ENCODE measurements at places on chromosomes 6 and 20.

DNA sequence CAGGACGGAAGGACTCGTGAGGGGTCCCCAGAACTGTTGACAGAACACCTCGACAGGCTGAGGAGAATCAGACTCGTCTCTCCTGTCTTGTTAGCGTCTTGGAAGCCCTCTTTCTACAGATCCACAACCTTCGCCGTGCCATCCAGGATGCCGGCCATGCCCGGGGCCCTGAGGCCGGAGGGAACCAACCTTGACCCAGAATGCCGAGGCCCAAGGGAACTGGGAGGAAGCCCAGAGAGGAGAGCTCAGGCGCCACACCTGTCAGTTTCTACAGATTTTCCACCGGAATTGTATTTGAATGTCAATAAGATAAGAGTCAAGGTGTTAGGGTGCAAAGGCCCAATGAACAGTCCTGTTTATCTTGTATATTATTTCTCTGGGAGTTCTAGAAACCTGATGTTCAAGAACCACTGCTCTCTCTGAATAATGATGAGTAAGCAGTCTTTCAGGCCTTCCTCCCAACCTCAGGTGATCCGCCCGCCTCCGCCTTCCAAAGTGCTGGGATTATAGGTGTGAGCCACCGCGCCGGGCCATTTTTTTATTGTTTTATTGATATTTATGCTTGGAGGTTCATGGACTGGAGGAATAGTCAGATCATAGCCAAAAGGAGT, 799 bp upstream of the ME1 start:
- no peak for DNase-seq

DNA sequence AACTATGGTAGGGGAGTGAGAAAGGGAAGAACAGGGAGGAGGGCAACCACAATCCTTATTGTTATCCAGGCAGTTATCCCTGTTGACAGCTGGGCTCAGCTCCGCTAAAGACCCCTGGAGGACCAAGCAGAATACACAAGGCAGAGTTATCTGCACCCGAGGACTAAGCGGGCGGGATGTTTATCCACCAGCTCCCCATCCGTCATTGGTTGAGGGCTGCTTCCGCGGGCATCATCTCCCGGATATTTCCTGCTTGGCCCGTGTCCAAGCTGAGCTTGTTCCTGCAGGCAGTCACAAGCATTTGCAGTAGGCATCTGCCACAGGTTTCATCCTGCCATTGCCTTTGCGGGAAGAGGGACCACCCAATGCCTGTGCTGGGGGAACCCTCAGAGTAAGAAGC, 102.1 kb downstream of the DLGAP4 start:
- DNase-seq = no peak

DNA sequence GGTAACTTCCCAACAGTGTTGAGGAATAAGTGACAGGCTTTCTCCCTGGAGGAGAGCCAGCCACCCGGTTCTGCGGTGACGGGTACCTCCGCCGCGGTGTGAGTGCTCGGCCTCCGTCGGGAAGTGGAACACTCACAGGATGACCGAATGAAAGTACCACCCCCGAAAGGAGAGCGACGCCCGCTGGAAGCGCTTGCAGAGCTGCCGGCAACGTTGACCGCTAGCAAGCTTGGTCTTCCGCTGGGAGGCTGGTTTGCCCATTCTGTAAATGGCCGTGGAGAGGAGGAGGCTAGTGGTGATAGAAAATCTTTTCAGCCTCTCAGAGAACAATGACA, 614 bp upstream of the TMEM242 start:
- no peak for DNase-seq

DNA sequence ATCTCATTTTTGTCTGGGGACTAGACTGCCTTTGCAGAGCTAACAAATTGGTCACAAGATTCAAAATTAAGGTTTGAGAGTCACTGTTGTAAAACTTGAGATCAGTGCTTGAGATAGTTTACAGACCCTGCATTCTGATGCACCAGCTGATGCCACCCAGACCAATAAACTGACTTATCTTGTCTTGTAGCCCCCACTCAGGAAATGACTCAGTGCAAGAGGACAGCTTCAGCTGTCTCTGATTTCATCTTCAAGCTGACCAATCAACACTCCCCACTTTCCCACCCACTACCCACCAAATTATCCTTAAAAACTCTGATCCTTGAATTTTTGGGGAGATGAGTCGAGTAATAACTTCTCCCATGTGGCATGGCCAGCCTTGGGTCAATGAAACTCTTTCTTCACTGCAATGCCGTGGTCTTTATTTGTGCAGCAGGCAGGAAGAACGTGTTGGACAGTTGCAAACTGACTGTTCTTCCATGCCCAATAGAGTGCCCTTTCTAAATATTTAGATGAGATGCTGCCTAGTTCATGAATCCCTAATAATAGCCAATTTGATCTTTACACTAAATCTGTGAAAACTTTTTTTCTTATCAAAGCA, 48.3 kb upstream of the PROKR2 start:
- no peak for DNase-seq

DNA sequence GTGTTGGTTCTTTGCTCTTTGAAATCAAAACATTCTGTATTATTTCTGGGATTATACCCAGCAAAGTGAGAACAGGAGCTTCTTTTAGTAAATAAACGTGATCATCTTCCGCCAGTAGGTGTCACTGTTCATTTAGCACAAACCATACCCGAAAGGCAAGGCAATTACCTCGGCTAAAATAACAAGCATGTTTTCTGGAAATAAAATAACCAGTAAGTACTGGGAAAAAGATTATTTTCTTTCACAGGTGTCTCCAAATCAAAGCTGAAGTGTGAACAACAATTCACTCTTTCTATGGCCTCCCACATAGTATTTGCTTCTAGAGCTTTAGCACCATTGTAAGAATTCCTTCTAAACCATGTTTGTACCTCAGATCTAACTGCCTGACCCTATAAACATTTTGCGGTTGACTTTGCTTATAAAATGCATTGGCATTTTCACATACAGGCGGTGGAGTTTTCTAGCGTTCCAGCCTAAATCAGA, 144.6 kb upstream of the AGPAT4 start:
- DNase-seq = no peak

DNA sequence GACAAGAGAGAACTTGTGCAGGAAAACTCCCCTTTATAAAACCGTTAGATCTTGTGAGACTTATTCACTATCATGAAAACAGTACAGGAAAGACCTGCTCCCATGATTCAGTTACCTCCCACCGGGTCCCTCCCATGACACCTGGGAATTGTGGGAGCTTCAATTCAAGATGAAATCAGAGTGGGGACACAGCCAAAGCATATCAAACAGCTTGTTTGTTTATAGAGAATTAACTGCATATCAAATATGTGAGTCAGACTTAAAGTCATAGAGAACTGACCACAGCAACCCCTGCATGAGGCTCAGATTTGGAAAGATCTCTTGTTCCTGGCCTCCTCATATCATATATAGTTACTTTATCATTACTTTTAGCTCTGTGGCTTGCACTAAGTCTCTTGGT, 29.1 kb upstream of the HDAC2 start:
- DNase-seq = no peak

DNA sequence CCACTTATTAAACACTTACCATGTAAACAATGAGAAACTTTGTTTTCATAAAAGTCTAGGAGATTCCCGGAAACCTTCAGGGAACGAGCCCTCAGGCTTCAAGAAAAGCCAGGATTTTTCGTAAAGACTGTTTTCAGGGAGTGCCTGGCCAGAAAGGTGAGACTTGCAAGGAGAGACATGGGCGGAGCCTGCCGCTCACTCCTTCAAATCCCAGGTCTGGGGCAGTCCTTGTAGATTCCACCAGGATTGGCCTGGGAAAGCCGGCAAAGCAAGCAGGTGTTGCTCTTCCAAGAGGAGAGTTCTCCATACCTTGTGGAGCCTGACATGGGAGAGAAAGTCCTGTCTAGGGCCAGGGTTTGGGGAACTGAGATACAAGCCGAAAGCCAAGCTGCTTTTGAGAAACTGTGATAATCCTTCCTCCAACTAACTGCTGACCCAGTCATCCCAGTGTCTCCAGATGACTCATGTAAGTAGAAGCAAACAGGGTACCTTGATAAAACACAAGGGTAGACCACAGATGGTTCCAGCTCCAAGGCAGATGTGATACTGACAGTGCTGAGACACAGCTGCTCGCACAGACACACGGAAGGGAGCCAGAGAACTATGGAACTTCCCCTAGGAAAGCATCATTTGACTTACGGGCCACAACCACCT, 69.4 kb upstream of the NAA20 start:
- no peak for DNase-seq

DNA sequence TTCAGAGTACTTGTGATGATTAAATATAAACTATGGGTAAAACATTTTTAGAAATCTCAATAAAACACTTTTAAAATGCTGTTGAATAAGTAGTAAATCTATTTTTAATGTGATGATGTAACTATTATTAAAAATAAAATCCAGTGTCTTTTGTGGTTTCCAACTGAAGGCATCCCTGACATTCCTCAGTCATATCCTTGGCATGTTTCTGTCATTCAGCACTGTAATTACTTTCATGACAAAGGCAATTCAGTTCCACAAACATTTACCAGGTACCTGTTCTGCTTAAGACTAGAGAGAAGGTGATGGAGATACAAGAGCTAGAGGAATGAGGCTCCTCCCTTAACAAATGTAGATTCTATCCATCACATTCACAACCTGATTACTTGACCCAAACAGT, 518.7 kb upstream of the MAP3K7 start:
- no peak for DNase-seq

- DNase-seq = no peak
Observed at GRCh38 chr6:30411515-30412207, 66.7 kb downstream of the RPP21 start.

GRCh38 chr6:141484711-141485110, 648.0 kb upstream of the GJE1 start:
- no peak for DNase-seq

DNA sequence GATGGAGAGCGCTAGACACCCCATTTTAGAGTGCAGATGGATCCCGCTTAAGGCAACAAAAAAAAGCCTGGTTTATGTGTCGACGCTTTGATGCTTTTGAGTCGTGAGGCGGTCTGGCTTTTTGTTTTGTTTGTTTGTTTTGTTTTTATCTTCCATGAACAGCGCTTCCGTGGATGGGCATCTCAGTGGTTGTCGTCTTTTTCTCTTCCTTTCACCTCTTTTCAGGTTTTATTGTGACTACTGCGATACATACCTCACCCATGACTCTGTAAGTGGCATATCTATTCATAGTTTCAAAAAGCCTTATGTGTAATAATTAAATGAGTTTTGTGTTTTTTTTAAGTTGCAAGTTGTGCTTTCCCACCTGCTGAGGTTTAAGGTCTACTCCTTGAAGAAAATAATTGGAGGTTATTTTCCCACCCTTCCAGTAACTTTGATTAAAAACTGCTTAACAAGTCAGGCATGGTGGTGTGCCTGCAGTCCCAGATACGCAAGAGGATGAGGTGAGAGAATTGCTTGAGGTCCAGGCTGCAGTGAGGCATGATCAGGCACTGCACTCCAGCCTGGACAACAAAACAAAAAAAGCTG, 476 bp downstream of the SNRPC start:
- no peak for DNase-seq

DNA sequence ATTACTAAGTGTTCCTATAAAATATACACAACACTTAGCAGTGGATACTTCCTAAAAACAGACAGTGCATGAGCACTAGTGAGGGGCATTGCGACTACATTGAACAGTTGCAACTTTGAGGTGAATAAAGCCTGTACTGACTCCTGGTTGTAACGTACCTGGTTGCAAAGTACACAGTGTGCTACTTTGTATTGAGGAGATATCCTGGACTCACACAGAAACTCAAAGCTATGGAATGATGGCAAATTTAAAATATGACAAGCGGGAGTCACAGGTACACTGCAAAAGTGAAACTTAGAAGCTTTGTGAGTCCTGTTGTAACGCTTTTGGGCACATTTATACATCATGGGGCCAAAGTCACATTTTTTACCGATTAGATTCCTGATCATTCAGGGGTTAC, 55.6 kb upstream of the HLA-A start:
- DNase-seq = no peak

- no peak for DNase-seq
Observed at GRCh38 chr20:5780846-5781217, 30.6 kb downstream of the SHLD1 start.

DNA sequence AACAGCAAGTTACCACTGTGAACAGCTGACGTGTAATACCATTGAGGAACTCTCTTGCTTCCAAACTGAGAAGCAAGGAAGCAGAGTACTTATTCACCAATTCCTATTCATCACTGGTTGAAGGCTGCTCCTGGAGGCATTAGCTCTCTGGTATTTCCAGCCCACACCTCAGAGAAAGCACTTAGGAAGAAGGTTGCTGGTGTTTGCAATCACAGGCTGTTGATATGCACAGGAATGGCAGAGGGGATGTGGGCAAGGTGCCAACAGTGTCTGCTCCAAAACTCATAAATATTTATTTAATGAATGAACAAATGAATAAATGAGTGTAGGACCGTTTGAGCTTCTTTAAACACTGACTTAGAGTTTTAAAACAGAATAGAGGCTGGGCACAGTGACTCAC, 6.9 kb upstream of the RRBP1 start:
- no peak for DNase-seq

DNA sequence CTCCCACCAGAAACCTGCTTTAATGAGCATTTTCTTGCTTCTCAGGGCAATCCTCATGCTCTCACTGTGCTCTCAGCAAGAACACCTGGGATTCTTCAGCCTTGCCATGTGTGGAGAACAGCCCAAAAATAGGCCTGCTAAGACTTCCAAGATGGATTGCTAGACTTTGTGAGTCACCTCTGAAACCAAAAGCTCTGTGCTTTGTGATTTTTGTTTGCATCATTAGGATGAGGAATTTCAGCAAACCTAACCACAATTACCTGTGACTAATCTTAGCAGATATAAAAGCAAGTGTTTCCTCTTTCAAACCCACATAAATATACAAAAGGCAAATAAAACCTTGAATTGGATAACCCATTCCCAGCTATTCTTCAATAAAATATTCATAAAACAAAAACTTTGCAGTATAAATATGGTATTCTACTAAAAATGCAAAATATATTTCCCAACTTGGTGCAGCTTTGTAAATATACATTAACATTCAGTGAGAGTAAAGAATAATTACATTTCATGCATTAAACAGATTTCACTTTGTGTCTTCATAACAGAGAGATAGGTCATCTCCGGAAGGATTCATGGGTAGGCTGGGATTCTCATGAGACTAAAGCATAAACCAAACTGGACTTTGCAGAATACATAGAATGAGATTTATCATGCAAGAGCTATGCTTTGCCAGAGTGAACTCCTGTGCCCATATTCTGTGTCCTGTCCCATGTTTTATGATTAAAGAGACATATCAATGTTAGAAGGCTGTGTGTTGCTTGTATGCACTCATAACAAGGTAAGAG, 33.5 kb downstream of the TPBG start:
- DNase-seq = no peak

DNA sequence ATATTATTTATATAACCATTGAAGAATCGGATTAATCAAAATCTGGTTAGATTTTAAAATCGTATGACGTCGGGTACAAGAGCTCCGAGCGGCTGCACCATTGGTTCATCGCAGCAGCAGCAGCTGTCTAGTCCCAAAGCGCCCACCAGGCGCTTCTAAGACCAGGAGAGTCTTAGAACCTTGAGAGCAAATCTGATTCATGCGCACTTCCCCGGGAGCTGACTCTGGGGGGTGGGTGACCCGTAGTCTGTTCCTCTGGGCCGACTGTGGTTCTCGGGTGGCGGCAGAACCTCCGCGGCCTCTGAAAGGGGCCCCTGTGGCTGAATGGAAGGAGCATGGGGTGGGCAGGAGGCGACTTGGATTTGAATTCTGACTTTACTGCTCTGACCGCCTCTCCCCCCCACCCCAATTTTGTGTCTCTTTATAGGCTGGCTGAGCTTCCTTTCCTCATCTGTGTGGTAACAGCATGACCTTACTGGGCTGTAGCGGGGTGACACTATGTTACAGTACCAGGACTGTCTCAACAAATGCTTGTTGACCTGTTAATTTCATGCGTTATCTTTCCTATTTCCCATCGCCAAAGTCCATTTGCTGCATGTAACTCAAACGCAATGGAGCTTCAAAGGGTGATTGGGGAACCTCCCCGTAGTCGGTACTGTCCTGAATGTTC, 119.7 kb downstream of the RTN4IP1 start:
- DNase-seq = no peak

Data from NCI-H187 (cell line).